ENCODE measurements at places on chromosomes 2 and 18. TPM values are rescaled to one million over a fixed set of nuclear protein-coding genes. Genes with fewer than 3 reads are reported as not detected.

Gene LYPD6
- total RNA-seq = 0.14 TPM

Gene C2orf80
- total RNA-seq = not detected

- DNase-seq = no peak
Measured at GRCh38 chr18:26792661-26793060, 72.8 kb downstream of the AQP4 start.

DNA sequence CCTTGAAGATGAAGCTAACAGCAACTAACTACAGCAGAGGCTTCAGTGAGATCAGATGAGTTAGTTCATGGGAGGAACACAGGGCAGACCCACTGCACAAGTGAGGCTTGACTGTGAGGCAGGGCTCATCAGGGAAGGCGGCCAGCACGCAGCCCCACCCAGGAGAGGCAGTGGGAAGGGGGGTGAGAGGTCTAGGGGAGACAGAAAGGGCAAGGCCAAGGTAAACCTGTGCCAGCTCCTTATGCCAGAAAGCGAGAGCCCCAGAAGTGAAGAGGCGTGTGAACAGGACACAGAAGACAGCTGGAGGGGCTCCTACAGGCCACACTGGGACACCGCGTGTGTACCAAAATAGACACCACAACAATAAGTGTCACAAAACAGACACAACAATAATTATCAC lies 48.6 kb downstream of the ANO7 start:
- DNase-seq = peak; percentile 22

- no peak for DNase-seq
Measured at GRCh38 chr2:186518945-186519344, 32.9 kb downstream of the ZC3H15 start.

Gene EIPR1
- total RNA-seq = 10.2 TPM

Gene CNDP1
- not detected for total RNA-seq
